ENCODE measurements at places on chromosomes 16 and 17.

- no peak for DNase-seq
Observed at GRCh38 chr16:26475596-26475995, 591.1 kb upstream of the C16orf82 start.

GRCh38 chr16:82203198-82203597, 33.2 kb upstream of the MPHOSPH6 start:
- no peak for DNase-seq

DNA sequence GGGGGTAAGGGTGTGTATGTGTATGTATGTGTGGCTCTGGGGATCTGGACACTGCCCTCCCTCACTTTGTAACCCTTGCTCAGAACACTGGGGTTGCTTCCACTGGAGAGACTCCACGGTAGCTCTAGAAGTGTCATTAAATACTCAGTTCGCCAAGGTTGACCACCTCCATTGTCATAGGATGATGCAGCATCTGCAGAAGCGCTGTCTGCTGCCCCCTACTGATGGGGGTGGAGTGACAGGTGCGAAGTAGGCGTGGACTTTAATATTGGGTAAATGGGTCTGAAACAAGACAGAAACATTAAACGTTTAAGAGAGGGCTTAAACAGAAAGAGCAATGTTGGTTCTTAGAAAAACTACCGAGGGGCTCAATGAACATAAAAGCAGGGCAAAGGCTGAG, 35.5 kb upstream of the STAC2 start:
- DNase-seq = peak; percentile 19

DNA sequence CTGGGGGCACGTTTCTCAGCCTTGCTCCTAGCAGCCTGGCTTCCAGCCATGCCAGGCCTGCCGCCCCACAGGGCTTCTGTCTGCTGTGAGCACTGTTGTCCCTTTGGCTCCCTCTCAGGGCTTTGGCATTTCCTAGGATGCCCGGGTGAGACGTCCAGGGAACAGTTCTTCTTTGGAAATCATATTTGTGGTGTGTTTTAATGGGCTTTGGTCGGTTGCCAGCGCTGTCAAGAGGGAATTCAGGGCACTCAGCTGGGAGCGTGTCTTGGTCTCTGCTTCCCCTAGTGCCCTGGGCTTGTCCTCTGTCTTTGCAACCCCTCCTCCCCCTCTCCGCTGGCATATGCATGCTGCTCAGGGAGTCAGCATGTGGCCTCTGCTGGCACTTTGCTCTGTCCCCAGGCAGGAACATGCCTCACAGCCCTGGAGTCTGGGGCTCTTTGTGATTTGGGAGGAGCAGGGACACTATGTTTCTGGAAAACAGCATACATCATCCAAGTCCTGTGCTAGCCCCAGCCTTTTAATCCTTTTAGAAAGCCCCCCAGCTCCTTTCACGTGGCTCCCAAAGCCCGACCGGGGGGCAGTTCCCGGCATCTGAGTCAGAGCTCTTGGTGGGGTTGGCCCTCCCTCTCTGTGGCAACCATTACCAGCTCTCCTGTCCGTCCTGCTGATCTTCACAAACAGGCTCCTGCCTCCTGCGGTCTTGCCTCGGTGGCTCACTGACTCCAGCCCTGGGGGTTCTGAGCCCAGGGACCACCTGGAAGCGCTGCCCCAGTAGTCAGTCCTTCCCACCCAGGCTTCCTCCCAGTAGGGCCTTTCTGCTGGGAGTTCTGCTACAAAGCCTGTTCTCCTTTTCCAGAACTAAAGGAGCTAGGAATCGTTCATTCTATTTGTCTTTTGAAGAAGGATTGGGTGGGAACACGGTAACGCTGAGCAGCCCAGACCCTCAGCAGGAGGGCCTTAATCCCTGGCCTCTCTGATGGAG, 26.7 kb downstream of the SAP30BP start:
- no peak for DNase-seq

DNA sequence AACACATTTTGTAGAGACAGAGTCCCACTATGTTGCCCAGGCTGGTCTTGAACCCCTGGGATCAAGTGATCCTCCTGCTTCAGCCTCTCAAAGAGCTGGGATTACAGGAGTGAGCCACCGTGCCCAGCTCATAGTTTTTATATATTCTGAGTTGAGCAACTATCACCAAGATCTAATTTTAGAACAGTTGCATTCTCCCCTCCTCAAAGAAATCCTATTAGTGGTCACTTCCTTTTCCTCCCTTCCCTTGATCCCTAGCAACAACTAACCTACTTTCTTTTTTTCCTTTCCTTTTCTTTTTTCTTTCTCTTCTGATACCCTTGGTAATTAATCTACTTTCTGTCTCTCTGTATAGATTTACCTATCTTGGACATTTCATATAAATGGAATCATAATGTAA, 61.5 kb upstream of the B4GALNT2 start:
- no peak for DNase-seq

GRCh38 chr17:8121681-8122421, 2.1 kb downstream of the HES7 start:
- no peak for DNase-seq

- DNase-seq = no peak
Observed at GRCh38 chr17:45293413-45294211, 23.2 kb downstream of the MAP3K14 start.

DNA sequence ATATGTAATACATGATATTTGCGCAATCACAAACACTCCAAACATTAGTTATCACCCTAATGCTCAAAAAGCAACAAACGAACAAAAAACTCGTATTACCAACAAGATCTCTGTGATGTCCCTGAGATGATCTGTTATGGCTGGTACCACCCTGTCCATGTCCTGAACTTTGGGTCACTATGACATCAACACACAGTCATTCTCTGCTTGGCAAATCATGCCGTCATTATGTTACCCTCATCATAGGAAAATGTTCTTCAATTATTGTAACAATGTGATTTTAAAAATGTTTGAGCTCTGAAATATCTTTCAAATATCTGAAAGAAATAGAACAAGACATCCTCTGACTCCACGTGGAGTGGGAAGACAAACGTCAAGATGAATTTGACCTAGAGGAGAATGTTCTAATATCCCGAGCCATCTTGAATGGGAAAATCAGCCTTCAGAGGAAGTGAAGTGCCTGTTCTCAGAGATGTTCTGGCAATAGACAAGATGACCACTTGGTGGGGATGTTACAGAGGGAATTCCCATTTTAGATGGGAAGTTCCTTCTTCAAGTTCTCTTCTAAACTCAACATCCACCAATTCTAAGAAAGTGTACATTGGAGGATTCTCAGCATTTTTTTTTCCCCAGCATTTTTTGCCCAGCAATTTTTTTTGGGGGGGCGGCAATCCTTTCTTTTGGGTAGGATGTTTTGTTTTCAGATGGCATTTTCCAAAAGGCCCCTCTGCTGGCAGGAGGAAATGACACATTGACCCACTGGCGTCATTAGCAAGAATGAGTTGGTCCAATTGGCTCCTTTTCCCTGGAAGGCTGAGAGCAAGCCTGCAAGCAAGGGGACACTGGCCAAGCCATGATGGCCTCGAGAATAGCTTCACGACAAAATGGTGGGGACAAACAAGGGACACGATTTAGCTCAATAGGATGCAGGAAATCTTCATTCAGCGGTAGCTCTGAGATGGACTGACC, 3.7 kb upstream of the HSD17B2 start:
- DNase-seq = no peak

- no peak for DNase-seq
Observed at GRCh38 chr17:1154704-1155103, 25.1 kb downstream of the ABR start.

Data from stimulated activated CD4-positive, alpha-beta T cell treated with anti-CD3 and anti-CD28 coated beads, TNF-alpha, amount 100 ng/mL, for 48 hours (primary cell).